ENCODE measurements at places on chromosomes 5 and 9.
A peak's percentile ranks its signal among the peaks of the same experiment; 100 is the strongest.

DNA sequence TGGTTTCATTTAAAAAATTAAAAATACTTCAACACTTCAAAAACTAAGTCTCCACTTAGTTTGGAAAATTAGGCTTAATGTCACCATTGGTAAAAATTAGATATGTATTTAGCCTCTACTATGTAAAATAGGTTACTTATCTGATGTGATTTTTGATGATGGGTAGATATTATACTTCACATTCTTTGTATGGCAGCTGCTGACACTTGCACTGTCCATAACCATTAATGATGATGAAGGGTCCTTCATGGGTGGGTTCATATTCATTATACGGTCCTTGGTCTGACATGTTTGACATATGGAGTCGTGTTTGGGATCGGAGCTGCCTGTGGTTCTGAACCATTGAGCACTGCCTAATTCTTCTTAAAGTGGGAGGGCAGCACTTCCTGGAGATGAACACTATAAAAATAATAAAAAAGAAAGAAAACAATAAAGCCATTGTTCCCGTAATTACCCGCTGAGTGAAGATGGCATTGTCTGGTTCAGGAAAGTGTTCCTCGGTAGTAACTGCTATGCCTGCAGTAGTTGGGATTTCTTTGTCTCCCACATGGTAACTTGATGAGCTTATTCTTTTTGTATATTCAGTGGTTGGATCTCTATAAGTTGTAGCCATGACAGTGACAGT, 2.2 kb downstream of the LRRTM2 start:
- DNase-seq, result no peak

DNA sequence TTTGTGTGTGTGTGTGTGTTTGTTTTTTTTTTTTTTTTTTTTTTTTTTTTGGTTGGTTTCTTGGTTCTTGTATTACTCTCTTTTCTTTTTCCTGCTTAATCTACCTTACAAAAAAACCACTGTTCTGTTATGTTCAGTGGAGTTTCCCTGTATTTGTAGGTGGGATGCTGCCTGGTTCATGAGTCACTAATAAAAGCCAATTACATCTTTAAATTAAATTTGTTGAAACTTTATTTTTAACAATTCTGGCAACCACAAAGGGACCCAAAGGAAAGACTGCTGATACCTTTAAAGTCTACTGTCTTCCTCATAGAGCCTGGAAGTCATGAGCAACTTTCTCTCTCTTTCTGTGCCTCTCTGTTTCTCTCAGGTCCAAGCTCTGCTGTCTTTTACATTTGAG, 29.5 kb upstream of the RNF20 start:
- DNase-seq, result no peak

DNA sequence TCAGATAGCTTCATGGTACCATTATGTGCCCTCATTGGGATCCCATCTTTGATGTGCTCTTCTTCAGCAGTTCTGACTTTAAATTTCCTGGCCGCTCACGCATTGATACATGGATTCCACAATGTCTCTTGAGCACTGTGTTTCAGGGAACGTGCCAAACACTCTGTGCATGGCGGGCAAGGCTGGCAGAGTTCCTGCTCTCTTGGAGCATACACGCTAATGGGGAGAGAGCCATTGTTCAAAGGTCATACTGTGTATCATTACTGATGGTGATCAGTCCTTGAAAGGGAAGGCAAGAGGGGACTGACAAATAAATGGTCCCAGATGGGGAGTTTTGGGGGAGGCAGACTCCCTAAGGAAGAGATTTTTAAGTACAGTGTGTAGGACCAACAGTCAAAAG, 52.3 kb downstream of the AMBP start:
- no peak for DNase-seq

GRCh38 chr5:77425998-77426659, 66.0 kb downstream of the WDR41 start:
- no peak for DNase-seq

DNA sequence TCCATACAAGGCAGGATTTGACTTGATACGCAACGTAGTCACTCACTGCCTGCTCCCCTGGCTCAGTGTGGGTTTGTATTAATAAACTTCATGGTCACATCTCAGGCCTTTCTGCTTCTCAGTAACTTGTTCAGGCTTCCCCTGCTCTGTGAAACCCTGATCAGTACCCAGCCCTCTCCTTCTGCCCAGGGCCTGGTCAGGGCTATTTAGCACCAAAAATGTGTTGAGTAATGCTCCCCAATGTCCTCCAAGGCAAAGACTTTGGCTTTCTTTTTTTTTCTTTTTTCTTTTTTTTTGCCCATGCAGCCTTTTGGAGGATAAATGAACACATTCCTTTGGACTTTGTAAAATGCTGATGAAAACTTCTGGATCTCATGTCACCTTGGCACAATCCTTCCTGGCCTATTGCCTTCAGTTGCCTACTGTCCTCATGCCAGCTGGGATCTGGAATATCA, 399.2 kb upstream of the KLF4 start:
- peak; percentile 36 for DNase-seq

- DNase-seq, result no peak
Observed at GRCh38 chr5:128586848-128587247, 48.8 kb upstream of the FBN2 start.

DNA sequence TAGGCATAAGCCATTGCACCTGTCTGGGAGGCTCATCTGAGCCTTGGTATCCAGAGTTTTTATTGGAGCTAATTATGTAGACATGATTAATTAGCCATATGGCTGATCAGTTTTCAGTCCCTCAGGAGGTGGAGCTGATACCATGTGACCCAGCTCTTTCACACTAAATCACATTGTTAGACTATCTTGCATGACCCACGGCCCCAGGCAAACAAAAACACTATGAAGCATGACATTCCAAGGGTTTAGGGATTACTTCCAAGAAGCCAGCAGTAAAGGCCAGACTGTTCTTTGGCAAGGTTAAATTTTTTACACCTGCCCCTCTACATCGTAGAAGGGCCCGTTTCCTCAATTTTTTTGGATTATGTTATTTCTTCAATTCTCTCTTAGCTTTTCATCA, 5.0 kb upstream of the C5orf24 start:
- no peak for DNase-seq

- no peak for DNase-seq
Observed at GRCh38 chr9:130663258-130663976, 977 bp upstream of the PRDM12 start.

DNA sequence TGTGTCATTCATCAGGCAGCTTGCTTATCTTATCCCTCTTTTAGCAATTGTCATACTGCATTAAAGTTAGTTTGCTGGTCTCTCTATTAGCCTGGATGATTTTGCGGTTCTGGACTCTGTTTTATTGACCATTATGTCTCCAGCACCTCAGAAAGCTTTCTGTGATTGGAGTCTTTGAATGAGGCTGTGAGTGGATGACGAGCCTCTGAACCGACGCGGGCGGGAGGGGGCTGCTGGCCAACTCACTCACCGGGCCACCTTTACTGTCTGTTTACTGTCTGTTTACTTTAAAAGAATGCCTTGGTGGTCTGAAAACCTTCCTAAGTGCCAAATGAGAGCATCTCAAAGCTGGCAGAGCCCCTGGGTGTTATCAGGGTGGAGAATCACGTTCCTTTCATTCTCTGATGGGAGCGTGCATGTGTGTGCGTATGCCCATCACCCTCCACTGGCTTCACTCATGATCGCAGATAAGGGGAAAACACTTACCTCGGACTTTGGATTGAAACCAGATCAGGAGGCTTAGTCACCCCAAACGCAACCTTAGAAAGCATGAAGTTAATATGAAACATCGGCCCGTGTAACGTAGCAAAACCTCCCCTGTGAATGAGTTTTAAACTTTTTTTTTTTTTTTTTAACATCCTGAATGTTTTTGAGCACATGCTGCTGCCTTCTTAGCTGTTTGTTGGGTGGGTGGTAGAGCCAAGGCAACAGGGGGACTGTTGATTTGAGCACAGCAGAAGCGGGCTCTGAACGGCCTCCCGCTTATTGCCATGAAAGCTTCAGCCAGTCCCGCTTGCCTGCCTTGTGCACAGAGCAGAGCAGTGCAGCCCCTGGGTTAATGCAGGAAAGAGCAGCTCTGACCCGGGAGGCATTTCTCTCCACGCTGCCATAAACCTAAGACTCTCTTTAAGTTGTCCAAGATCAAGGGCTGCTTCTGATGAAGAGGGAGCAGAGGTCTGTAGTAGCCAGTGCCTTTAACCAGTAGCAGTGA, 173.6 kb downstream of the GADD45G start:
- DNase-seq, result no peak

GRCh38 chr5:181167814-181168488, 20.6 kb downstream of the OR2V2 start:
- no peak for DNase-seq

GRCh38 chr9:97807681-97808080, 45.3 kb upstream of the FOXE1 start:
- no peak for DNase-seq

- DNase-seq, result no peak
Observed at GRCh38 chr9:35322075-35322885, 160.5 kb downstream of the UNC13B start.

GRCh38 chr9:92726971-92727715, 37.5 kb downstream of the BICD2 start:
- DNase-seq, result no peak

- DNase-seq, result no peak
Observed at GRCh38 chr5:142316681-142317080, 8.1 kb downstream of the SPRY4 start.

Data from AG08395 (cell line).